ENCODE measurements at places on chromosomes 5 and 9.

- DNase-seq = no peak
Measured at GRCh38 chr9:89154651-89155336, 23.8 kb downstream of the SHC3 start.

- no peak for DNase-seq
Measured at GRCh38 chr9:137359850-137360249, 57.8 kb upstream of the NRARP start.

DNA sequence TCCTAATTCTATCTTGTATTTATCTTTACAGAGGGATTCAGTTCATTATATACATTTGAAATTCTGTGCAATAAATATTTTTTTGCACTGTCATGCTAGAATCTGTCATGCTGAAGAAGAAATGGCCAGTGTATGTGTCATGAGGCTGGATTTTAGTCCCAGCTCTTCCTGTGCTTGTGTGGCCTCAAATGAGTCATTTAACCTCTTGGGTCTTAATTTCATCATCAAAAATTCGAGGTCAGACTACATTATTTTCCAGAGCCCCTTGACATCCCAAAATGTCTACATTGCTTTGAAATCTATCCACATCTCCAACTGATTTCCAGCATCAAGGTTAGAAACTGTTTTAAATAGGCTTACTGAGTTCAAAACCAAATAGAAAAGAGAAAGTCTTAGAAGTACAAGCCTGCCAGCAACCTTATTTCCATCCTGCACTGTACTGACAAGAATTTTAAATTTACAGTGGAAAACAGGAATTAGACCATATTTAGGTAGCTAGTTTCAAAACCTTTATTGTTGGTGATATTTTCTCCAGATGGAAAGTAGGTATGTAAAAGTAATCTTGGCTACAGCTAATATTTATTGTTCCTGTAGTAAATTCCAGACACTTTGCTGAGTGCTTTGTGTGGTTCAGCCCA lies 96.7 kb upstream of the MAMDC2 start:
- DNase-seq = no peak

GRCh38 chr5:117242028-117242427 lies 667.4 kb upstream of the SEMA6A start:
- no peak for DNase-seq

- no peak for DNase-seq
Measured at GRCh38 chr9:114221706-114222465, 66.5 kb downstream of the COL27A1 start.

GRCh38 chr5:87781976-87782375 lies 369.2 kb upstream of the CCNH start:
- DNase-seq = no peak

DNA sequence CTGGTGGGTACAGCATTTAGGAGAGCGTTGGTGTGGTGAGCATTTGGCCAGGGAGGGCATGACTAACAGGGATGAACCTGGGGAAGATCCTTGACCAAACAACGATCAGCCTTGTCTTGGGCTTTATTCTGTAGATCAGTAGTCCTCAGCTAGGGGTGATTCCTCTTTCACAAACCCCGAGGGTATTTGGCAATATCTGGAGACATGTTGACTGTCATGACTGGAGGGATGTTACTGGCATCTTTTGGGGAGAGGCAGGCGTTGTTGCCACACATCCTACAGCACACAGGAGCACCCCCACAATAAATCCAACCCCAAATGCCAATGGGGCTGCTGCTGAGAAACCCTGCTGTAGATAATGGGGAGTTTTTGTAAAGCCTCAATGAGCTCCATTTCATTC lies 43.9 kb downstream of the OSTF1 start:
- DNase-seq = no peak

DNA sequence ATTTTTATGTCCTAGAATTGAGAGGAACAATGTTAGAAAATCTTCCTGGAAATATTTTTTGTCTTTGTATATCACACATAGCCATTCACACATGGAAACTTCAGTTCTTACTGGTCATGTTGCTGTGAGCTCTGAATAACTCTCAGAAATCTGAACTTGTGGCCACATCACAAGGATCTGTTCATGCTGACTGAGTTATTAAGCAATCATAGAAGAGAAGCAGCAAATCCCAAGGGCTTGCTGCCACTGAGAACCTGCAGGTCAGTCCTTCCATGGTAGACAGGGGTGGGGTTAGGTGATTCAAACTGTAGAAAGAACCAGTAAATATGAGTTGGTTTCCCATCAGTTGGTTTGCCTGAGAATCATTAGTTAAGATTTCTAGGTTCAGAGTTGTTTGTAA lies 27.6 kb downstream of the SGCD start:
- DNase-seq = no peak

DNA sequence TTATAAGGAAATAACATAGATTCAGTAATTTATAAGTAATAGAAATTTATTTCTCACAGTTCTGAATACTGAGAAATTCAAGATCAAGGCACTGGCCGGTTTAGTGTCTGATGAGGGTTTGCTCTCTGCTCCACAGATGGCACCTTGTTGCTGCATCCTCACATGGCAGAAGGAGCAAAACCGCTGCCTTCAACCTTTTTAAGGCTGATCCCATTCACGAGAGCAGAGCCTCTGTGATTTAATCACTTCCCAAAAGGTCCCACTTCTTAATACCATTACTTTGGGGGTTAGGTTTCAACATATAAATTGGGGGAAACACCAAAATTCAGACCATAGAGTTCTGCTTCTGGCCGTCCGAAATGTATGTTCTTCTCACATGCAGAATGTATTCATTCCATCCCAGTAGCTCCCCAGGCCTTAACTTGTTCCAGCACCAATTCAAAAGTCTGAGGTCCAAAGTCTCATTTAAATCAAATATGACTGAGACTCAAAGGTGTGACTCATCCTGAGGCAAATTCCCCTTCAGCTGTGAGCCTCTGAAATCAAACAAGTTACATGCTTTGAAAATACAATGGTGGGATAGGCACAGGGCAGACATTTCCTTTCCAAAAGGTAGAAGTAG lies 30.6 kb downstream of the BAAT start:
- no peak for DNase-seq

DNA sequence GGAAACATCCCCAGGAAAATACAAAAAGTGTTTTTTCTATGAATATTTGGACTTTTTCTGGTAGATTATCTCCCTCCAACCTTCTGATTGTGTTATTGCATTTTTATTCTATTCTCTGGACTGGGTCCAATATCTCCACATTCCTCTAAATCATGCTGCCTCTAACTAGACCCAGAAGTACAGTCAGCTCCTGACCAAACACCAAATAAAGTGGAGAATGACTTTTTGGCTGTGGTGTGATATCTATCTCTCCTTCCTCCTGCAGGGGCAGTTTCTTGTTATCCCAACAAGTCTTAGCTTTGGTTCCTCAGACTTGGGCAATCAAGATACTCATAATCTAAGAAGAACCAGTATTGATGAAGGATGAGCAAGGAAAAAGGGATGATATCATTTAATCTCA lies 3.2 kb upstream of the RAI14 start:
- no peak for DNase-seq

DNA sequence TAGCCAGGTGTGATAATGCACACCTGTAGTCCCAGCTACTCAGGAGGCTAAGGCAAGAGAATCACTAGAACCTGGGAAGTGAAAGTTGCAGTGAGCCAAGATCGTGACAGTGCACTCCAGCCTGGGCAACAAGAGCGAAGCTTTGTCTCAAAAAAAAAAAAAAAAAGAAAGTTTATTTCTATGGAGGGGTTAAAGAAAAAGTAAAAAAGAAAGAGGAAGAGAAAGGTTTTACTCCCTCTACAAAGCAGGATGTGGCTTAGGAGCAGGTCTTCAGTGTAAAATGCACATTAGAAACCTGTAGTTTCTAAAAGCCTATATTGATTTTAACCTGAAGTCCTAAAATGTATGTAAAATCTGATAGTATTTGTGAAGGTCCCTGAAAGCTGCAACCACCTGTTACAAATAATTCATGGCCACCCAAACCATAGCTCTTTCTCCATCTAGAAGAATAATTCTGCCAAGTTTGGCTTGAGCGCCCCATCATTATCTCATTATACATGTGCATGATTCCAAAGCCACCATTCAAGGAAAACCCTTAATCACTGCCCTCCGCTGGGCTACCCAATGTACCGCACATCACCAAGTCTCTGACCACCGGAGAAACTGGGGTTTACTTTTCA lies 3.4 kb downstream of the FNBP1 start:
- DNase-seq = no peak

GRCh38 chr9:68698943-68699509 lies 6.0 kb upstream of the PIP5K1B start:
- DNase-seq = no peak

DNA sequence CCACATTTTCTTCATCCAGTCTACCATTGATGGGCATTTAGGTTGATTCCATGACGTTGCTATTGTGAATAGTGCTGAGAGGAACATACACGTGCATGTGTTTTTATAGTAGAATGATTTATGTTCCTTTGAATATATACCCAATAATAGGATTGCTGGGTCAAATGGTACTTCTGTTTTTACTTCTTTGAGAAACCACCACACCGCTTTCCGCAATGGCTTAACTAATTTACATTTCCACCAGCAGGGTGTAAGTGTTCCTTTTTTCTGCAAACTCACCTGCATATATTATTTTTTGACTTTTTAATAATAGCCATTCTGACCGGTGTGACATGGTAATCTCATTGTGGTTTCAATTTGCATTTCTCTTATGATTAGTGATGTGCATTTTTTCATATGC lies 82.2 kb upstream of the RFX3 start:
- DNase-seq = no peak

- DNase-seq = no peak
Measured at GRCh38 chr5:124519396-124519795, 227.0 kb downstream of the ZNF608 start.

GRCh38 chr9:121701736-121702261 lies 50.4 kb downstream of the DAB2IP start:
- no peak for DNase-seq

- no peak for DNase-seq
Measured at GRCh38 chr5:83837265-83837907, 116.7 kb upstream of the HAPLN1 start.

GRCh38 chr5:144026286-144026685 lies 144.2 kb downstream of the YIPF5 start:
- no peak for DNase-seq

DNA sequence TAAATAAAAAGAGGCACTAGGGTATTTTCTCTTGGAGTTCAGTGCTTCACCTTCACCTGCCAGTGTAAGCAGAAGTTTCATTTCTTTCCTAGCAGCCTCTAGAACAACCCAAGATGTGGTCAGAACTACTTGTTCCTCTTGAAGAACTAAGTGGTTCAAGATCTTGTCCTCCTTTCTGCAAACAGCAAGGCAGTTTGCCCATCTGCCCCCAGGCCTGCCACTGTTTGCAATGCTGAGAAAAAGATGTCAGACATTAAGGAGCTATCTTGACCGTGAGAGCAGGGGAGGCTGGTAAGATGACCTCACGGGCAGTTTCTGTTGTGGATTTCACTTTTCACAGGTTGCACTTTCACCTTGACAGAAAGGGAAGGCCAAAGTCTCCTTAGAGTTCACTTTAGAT lies 52.0 kb upstream of the KLF4 start:
- no peak for DNase-seq

DNA sequence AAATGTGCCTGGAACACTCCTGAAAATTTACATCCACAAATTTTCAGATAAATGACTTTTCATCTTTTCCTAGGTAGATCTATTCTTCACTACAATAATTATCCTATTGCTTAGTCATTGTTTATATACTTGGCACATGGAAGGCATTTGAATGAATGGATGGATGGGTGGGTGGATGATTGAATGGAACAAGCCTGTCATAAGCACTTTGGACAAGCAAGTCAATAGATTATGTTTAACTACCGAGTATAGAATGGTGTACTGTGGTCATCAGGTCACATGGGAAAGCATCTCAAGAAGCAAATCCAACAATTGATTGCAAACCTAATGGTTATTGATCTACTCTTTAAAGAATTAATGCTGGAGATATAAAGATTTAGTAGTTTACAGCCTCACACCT lies 114.4 kb upstream of the DMRTA1 start:
- DNase-seq = no peak

GRCh38 chr5:16588434-16589214 lies 28.2 kb downstream of the RETREG1 start:
- no peak for DNase-seq

Measured in substantia nigra (tissue), 51 donors.